ENCODE measurements at places on chromosomes 7 and 10.

- no peaks in the 10 kb centered on the region for H3K36me3 ChIP-seq
- no peak overlapping the region for H3K4me3 ChIP-seq
- DNase-seq, result no peak
- no peaks in the 10 kb centered on the region for H3K27me3 ChIP-seq
These were observed 3.9 kb downstream of the SNX10 start for GRCh38 chr7:26295586-26295985.

DNA sequence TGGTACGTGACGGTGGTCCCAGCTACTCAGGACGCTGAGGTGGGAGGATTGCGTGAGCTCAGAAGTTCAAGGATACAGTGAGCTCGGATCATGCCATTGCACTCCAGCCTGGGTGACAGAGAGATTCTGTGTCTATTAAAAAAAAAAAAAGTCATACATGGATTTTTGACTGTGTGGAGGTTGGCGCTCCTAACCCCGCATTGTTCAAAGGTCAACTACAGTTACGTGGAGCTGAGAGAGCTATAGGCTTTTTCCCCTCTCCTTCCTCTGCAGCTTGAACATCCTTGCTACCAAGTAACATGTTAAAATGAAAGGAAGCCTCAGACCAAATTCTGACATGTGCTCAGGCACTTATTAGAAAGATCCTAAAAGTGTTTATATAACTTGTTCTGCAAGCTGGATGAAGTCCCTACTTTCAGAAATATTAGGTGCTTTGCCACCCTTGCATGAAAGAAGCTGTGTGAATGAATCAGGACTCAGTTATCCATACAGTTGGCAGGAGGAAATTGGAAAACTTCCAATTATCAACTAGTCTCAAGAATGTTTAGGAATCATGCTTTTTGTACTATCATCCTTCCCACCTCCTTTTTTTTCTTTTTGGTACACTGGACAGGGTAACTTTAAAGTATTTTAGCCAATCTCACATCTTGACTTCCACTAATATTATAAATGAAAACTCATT lies 12.5 kb upstream of the ST7 start:
- no peaks in the 10 kb centered on the region for H3K27me3 ChIP-seq
- no peaks in the 10 kb centered on the region for H3K4me1 ChIP-seq
- H3K36me3 ChIP-seq, result no peaks in the 10 kb centered on the region
- no peak overlapping the region for H3K4me3 ChIP-seq
- no peak for DNase-seq

DNA sequence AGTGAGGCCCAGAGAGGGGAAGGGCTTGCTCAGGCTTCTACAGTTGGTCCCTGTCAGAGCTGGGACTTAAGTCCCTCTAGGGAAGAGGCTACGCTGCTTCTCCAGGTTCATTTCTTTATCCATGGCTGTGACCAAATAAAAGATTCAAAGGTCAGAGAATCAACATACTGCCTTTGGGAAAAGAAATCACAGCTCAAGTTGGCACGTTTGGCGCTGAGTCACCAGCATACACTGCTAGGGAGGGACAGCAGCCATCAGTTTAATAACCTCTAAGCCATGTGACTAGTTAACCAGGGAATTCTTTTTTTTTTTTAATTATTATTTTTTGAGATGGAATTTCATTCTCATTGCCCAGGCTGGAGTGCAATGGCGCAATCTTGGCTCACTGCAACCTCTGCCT lies 28.4 kb upstream of the CRHR2 start:
- H3K36me3 ChIP-seq, result no peaks in the 10 kb centered on the region
- H3K4me3 ChIP-seq, result no peak overlapping the region
- H3K4me1 ChIP-seq, result no peaks in the 10 kb centered on the region
- DNase-seq, result no peak
- no peaks in the 10 kb centered on the region for H3K27me3 ChIP-seq

DNA sequence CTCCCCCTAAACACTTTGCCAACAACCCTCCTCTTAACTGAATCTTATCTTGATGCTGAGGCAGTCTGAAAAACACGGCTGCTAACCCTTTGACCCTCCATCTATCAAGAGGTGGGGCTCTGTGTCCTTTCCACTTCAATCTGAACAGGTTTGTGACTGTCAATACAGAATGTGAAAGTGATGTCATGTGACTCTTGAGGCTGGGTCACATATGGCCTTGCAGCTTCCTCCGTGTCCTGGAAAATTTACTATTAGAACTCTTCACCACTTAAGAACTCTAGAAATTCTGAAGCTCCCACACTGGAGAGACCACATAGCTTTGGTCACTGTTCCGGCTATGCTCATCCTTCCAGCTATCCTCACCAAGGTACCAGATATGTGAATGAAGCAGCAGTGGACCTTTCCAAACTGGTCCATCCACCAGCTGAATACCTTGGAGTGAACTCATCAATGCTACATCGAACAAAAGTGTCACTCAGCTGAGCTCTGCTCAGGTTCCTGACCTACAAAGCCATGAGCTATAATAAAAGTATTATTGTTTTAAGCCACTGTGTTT lies 30.7 kb upstream of the ASAH2 start:
- no peak overlapping the region for H3K27ac ChIP-seq
- H3K4me3 ChIP-seq, result no peak overlapping the region
- no peaks in the 10 kb centered on the region for H3K4me1 ChIP-seq

DNA sequence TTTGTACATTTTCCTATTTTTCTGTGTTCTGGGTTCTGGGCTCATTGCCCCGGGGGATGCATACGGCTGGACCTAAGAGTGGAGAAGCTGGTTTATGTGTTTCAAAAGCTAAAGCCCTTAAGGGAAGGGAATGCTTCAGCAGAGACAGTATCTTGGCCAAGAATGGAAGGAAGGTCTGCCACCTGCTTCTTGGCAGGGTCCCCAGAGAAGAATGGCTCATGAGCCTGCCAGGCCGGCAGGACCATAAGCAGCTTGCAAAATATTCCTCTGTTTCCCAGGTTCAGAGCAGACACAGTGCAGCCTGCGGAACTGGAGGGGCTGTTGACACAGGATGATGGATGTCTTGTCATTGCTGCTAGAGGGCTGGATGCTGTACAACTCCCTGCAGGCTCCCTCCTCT lies 7.8 kb upstream of the ABHD11 start:
- H3K4me1 ChIP-seq, result peaks cover 14% of the 10 kb centered on the region
- no peak for DNase-seq
- H3K27me3 ChIP-seq, result no peaks in the 10 kb centered on the region
- no peak overlapping the region for H3K4me3 ChIP-seq
- no peaks in the 10 kb centered on the region for H3K36me3 ChIP-seq

GRCh38 chr7:100811480-100811879 lies 15.8 kb downstream of the EPHB4 start:
- no peak for DNase-seq
- H3K36me3 ChIP-seq, result peaks cover 21% of the 10 kb centered on the region
- H3K4me3 ChIP-seq, result no peak overlapping the region
- H3K4me1 ChIP-seq, result no peaks in the 10 kb centered on the region
- no peaks in the 10 kb centered on the region for H3K27me3 ChIP-seq

- H3K4me3 ChIP-seq, result no peak overlapping the region
- DNase-seq, result peak; percentile 53
- H3K4me1 ChIP-seq, result no peaks in the 10 kb centered on the region
- H3K27ac ChIP-seq, result no peak overlapping the region
These were observed 4.7 kb downstream of the LRWD1 start for GRCh38 chr7:102469351-102469971.

- DNase-seq, result no peak
- no peaks in the 10 kb centered on the region for H3K4me1 ChIP-seq
- no peak overlapping the region for H3K27ac ChIP-seq
- H3K27me3 ChIP-seq, result no peaks in the 10 kb centered on the region
- H3K4me3 ChIP-seq, result no peak overlapping the region
These were observed 85.0 kb downstream of the TMEM106B start for GRCh38 chr7:12296051-12296570.

DNA sequence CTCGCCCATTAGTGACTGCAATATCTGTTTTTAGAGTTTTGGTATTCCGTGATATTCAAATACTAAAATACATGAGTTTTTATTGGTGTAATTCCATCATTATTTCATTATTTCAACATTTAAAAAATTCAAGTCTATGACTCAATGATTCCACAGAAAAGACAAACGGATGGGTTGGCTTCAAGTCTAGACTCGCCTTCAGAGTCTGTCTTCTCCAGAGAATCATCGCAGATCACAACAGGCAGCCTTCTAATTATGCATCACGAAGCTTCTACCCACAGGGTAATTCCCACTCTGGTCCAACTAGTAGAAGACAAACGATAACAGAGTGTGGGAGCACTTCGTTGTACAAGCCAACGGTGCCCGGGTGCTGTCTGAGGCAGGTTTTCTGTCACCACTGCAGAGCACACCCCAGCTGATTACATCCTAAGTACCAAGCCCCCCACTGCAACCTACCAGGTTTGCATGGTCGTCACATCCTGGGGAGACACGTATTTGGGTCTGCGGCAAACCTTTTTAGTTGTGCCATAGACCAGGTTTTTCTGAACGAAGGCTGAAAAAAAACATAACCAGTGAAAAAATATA lies 28.9 kb downstream of the PARP12 start:
- H3K27me3 ChIP-seq, result no peaks in the 10 kb centered on the region
- peaks cover 14% of the 10 kb centered on the region for H3K36me3 ChIP-seq
- H3K4me3 ChIP-seq, result no peak overlapping the region
- H3K4me1 ChIP-seq, result no peaks in the 10 kb centered on the region

- H3K27ac ChIP-seq, result no peak overlapping the region
- DNase-seq, result no peak
- H3K4me3 ChIP-seq, result no peak overlapping the region
- no peaks in the 10 kb centered on the region for H3K27me3 ChIP-seq
These were observed 57.9 kb downstream of the MKX start for GRCh38 chr10:27687743-27688142.

- no peaks in the 10 kb centered on the region for H3K4me1 ChIP-seq
- no peak for DNase-seq
- H3K27ac ChIP-seq, result no peak overlapping the region
- no peaks in the 10 kb centered on the region for H3K27me3 ChIP-seq
- no peak overlapping the region for H3K4me3 ChIP-seq
These were observed 586.6 kb upstream of the POT1 start for GRCh38 chr7:125516194-125516593.

DNA sequence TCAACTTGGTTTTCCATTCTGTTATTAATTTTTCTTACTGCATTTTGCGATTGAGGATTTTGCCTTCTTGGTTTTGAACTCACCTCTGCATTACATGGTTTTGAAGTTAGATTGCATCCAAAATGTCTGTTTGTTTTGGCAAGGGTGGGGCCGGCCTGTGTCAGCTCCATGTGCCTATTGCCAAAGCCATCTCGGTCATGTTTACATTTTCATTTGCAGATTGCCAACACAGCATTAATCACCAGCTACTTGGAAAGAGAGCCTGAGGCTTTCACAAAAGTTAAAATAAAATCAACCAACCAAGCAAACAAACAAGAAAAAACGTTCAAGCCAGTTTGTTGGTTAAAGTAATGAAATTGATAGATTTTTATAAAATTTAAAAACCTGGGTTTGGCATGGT lies 695.8 kb downstream of the TYW1 start:
- no peaks in the 10 kb centered on the region for H3K27me3 ChIP-seq
- H3K4me1 ChIP-seq, result no peaks in the 10 kb centered on the region
- H3K36me3 ChIP-seq, result no peaks in the 10 kb centered on the region
- no peak overlapping the region for H3K4me3 ChIP-seq

DNA sequence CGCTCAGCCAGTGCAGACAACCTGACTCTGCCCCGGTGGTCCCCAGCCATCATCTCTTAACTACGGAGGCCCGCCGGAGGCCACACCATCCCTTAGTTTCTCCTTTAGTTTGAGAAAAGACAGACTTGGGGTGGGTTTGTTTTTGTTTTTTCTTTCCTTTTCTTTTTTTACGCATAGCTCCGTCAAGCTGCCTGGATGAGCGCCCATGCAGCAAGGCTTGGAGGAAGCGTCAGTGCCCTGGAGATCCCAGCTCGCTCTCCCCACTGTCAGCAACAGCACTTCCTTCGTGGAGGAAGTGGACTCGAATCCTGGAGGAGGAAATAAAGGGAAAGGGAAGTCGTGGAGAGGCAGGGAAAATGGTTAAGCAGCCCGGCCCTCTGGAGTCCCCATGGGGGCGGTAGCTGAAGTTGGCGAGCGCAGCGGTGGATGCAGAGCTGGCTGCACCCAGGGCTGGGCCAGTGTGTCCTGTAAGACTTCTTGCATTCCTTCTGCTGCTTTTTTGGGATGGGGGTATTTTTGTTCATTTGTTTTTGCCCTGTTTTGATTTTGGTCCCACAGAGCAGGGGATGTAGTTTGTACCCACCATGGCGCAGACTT lies 35.9 kb upstream of the GJD4 start:
- H3K27ac ChIP-seq, result no peak overlapping the region
- no peak overlapping the region for H3K4me3 ChIP-seq
- H3K4me1 ChIP-seq, result no peaks in the 10 kb centered on the region
- no peaks in the 10 kb centered on the region for H3K27me3 ChIP-seq
- DNase-seq, result no peak
- H3K36me3 ChIP-seq, result peaks cover 7% of the 10 kb centered on the region

GRCh38 chr7:105245398-105246114 lies 143.2 kb downstream of the SRPK2 start:
- no peak overlapping the region for H3K27ac ChIP-seq
- DNase-seq, result peak; percentile 56
- H3K27me3 ChIP-seq, result no peaks in the 10 kb centered on the region
- peaks cover 9% of the 10 kb centered on the region for H3K4me1 ChIP-seq
- no peaks in the 10 kb centered on the region for H3K36me3 ChIP-seq
- H3K4me3 ChIP-seq, result no peak overlapping the region

- H3K36me3 ChIP-seq, result no peaks in the 10 kb centered on the region
- H3K4me3 ChIP-seq, result no peak overlapping the region
- peaks cover 2% of the 10 kb centered on the region for H3K4me1 ChIP-seq
- no peak overlapping the region for H3K27ac ChIP-seq
These were observed 87.8 kb upstream of the LRRC4 start for GRCh38 chr7:128119036-128119435.

DNA sequence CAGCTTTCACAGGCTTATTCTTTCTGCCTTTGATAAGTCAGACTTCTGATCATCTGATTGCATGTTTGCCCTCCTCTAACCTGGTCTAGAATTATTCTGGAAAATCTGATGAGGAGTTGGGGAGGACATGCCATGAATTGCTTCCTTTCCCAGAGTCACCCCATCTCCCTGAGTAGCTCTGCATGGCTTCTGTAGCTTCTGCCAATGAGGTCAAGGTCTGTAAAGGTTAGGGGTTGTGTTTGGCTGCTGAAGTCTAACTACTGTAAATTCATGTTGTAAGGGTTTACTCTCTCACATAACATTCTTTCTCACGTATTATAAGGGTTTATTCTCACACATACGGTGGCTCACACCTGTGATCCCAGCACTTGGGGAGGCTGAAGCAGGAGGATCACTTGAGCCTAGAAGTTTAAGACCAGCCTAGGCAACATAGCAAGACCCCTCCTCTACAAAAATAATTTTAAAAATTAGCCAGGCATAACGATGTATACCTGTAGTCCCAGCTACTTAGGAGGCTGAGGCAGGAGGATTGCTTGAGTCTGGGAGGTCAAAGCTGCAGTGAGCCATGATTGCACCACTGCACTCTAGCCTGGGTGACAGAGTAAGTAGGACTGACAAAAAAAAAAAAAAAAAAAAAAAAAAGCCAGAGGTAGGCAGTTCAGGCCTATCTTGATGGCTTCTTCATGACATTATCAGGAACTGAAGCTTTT lies 10.7 kb downstream of the GSTO2 start:
- H3K27me3 ChIP-seq, result no peaks in the 10 kb centered on the region
- peaks cover 3% of the 10 kb centered on the region for H3K36me3 ChIP-seq
- H3K4me1 ChIP-seq, result no peaks in the 10 kb centered on the region

All from kidney (tissue), 22 donors.